Caudate nucleus (tissue), 63 donors: ENCODE measurements at places on chromosomes 3 and 15.

DNA sequence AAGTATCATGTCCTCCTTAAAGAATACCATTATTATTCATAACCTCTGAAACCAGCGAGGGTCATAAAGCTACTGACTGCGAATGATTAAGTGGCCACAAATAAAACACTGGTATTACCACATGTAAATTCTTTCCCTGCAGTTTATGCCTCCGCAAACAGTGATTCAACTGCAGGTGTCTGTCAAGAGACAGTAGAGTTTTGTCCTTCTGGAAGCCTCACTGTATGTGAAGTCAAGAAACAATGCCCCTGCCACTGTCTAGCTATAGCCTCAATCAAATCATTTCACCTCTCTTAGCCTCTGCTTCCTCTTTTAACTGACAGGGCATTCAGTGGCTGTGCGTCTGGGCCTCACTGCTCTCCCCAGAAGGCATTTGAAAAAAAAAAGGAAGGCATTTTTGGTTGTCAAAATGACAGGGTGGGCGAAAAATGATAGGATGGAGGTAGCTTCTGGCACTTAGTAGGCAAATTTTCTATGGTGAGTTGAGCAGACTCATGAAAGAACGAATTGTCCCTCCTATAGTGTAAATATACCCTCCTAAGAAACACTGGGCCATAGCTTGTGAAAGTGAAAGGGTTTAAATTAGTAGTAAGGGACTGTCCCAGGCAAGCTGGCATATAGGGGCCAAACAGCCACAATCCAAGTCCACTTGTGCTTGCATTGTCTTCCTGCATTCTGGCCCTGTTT is 66.7 kb downstream of the FILIP1L start:
- no peak for DNase-seq

DNA sequence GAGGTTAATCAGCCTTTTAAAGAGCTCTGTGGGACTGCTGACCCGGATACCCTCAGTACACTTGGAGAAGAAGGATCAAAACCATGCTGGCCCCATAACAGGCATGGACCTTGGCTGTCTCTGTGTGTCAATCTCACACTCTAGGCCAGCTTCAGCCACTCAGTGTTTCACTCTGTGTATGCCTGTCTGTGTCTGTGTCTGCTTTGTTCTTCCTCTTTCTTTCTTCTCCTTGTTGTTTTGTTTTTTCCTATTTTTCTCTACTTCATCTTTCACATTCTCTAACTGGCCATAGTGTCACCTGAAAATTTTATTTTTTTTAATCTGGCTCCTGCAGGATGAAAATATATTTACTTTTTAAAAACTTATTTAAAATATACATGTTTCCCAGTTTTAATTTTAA is 51.1 kb downstream of the SERP1 start:
- no peak for DNase-seq

GRCh38 chr3:15324379-15324808 is 8.0 kb downstream of the SH3BP5 start:
- no peak for DNase-seq

GRCh38 chr15:74788683-74789151 is 6.8 kb downstream of the CSK start:
- no peak for DNase-seq

DNA sequence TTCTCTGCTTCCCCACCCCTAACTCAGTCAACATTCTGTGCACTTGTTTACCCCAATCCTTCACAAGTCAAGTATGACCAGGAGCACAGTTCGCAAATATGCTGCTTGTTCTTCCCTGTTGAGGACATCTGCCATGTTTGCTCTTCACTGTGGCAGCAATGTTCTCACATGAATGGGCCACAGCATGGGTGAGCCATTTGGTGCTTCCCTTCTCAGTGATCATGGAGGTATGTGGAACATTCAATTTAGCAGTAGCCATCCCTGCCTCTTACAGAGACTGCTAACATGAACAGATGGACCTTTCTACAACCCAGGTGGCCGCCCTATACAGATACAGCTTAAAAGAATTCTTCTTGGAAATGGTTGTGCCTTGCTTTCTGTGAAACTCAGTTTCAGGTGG is 660.1 kb upstream of the SGO1 start:
- DNase-seq: no peak

DNA sequence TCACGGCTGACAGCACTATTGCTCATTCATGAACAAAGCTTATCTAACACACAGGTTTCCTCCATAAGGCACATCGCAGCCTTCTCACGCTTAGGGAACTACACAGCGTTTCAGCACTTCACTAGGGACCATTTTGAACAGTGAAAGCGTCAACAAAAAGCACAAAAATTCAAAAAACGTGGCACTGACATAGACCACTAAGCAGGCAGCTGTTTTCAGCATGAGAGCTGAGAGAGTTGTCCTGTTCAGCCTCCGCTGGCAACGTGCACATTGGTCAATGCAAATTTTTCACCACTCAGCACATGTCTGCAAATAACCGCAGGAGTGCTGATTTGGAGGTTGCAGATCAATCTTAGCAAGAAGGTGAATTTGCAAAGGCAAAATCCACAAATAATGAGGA is 109.2 kb downstream of the LRRK1 start:
- DNase-seq: no peak

DNA sequence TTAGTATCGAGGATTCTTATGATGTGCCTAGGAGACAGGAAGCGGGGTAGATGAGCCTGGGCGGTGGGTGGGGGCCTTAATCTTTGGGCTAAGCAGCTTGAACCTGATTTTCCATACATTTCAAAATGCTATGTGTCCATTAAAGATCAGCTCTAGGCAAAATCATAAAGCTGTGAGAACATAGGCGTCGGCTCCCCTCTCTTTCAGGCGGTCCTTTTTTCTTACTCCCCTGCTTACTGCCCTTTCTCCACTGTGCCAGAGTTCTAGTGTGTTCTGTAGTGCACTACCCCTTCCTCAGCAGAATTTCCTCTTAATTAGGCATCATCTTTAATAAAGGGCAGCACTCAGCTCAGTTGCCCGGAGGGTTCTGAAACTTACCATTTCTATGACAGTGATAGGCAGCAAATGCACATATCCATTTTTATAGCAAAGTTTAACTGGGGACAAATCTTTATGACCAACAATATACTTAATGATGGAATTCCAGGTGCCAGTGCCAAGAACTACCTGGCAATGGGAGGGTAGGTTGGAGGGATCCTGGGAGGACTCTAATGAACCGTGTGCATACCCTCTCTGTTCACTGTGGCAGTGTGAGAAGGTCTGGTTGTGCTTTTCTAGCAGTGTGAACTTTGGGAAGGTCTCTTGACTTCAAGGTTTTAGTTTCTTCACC is 404.5 kb upstream of the TPM1 start:
- no peak for DNase-seq

GRCh38 chr15:49215768-49216739 is 46.0 kb downstream of the GALK2 start:
- DNase-seq: no peak

GRCh38 chr15:42724276-42724675 is 12.7 kb downstream of the CDAN1 start:
- no peak for DNase-seq

GRCh38 chr3:78670746-78671145 is 1097.1 kb downstream of the ROBO1 start:
- DNase-seq: no peak

- no peak for DNase-seq
These were observed 144.8 kb downstream of the NSMCE3 start for GRCh38 chr15:29124581-29125381.

- no peak for DNase-seq
These were observed 284.8 kb downstream of the GBE1 start for GRCh38 chr3:81476692-81477091.

GRCh38 chr3:141378556-141378955 is 10.3 kb downstream of the ZBTB38 start:
- DNase-seq: no peak

- DNase-seq: no peak
These were observed 24.2 kb upstream of the CAPN3 start for GRCh38 chr15:42335074-42335473.

DNA sequence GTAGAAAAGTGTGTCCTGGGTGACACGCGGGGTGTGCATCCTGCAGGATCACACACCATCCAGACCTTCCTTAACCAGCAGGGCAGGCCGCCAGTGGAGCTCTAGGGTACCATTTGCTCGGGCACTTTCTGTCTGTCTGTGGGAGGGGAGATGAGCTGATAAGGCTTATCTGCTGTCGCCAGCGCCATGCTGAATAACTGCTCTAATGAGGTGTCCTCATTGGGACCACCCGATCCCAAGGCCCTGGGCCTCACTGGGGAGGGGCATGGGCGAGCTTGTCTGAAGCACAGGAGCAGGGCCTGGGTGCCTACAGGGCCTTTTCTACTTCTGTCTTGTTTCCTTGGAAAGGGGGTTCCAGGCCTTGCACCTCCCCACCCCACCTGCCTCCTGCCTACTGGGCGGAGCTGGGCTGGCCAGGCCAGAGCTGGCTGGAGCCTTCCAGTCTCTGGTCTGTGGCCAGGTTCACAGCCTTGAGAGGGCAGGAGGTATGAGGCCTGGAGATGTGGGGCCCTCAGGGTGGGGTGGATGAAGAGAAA is 2.5 kb upstream of the GATA2 start:
- no peak for DNase-seq

- DNase-seq: no peak
These were observed 308.7 kb downstream of the MAGI1 start for GRCh38 chr3:65729973-65730372.

DNA sequence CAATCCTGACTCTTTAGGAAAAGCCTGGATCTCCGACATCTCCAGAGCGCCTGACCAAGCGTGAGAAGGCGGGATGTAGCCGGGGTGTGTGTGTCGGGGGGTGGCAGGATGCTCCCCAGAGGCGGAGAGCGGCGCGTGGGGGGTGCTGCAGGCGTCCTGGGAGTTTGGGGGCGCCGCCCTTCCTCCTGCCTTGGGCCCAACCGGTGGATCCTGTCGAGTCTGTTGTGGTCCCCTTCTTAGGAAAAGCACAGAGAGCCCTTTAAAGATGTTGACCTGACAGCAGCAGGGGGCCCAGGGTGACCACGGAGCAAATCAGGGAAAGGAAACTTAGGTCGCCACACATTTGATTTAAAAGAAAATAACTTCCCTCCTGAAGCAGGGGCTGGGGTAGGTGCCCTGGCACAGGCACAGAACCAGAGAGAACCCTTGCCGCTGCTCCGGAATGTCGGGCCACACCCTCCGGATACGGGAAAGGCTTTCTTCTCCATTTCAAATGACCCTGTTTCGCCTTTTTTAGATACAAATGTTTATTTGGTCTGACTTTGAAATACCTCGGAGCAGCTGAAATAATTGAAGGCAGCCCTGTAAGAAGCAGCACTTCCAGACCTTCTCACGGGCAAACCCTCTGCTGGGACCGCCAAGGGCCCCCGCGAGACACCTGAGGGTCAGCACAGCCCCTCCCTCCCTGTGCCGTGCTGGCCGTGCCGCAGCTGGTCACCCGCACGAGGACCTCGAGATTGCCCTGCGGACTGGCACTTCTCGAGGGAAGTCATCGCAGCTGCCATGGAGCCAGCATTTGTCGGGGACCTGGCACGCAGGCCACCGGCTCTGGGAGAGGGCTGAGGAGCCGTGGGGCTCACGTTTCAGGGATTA is 102.9 kb upstream of the KLF13 start:
- no peak for DNase-seq

- no peak for DNase-seq
These were observed 107.2 kb downstream of the CHST2 start for GRCh38 chr3:143226678-143227291.

- no peak for DNase-seq
These were observed 53.8 kb downstream of the WDR76 start for GRCh38 chr15:43880406-43881194.

GRCh38 chr15:84111575-84111974 is 124.0 kb upstream of the GOLGA6L4 start:
- no peak for DNase-seq

- DNase-seq: no peak
These were observed 374.1 kb upstream of the RBMS3 start for GRCh38 chr3:28906561-28907310.

DNA sequence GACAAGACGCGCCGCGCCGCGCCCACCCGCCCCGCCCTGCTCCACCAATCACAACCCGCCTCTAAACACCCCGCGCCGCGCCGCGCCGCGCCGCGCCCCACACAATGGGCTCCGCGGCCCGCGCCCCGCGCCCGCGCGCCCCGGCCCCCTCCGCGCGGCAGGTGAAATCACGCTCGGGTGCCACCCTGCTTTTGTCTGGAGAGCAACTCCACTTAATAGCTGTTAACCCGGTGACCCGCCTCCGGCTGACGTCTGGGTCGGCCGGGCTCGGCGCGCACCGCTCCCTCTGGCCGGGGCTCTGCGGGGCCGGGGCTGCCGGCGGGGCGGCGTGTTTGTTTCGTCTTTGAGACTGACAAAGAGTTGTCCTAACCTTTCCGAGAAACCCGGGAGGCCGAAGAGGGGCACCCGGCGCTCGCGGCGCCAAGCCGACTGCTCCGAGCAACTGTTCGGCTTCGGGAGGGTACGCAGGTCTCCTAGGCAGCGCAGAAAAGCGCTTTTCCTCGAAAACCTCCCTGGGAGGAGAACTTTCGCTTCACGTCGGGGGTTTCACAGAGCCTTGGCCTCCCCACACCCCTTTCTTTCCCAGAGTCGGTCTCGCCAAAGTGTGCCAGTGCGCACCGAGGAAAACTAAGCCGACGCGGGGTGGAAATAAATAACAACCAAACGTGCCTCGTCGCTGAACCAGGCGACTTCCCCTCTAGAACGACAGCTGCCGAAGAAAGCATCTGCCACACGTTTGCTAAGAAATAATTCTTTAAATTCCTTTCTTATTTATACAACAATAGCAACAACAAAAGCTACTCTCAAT is 518.4 kb downstream of the FOXP1 start:
- DNase-seq: no peak

DNA sequence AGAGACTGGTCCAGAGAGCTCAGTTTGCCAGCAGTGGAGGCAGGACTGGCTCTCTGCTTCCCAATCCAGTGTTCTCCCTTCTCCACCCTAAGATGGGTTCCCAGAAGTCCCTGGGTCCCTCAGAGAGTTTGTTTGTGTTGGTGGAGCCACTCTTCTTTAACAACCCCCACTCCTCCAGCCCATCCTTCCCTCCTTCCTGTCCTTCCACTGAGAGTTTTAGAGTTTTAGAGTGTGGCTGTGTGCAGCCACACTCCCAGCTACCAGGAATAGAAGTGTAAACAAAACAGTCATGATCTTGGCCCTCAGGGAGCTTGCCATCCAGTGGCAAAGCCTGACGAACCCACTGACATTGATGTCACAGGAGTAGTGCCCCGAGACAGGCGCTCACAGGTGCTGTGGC is 12.5 kb upstream of the FBLN2 start:
- no peak for DNase-seq

- DNase-seq: no peak
These were observed 251.1 kb downstream of the ULK4 start for GRCh38 chr3:41710646-41711388.

DNA sequence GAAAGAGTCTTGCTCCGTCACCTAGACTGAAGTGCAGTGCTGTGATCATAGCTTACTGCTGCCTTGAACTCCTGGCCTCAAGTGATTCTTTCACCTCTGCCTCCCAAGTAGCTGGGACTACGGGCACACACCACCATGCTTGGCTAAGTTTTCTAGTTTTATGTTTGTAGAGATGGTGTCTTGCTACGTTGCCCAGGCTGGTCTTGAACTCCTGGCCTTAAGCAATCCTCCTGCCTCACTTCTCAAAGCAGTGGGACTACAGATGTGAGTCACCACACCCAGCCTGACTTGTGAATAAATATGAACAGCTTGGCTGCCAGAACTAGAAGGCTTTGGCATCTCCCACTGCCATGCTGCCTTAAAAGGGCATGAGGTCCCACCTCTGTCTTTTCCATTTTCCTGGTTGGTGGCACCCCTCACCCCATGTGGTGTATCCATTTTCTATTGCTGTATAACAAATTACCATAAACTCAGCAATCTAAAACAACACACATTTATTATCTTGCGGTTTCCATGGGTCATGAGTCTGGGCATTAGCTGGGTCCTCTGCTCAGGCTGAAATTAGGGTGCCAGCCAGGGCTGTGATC is 44.3 kb downstream of the PTPRG start:
- DNase-seq: no peak
